ENCODE measurements at places on chromosomes 16 and 17.

DNA sequence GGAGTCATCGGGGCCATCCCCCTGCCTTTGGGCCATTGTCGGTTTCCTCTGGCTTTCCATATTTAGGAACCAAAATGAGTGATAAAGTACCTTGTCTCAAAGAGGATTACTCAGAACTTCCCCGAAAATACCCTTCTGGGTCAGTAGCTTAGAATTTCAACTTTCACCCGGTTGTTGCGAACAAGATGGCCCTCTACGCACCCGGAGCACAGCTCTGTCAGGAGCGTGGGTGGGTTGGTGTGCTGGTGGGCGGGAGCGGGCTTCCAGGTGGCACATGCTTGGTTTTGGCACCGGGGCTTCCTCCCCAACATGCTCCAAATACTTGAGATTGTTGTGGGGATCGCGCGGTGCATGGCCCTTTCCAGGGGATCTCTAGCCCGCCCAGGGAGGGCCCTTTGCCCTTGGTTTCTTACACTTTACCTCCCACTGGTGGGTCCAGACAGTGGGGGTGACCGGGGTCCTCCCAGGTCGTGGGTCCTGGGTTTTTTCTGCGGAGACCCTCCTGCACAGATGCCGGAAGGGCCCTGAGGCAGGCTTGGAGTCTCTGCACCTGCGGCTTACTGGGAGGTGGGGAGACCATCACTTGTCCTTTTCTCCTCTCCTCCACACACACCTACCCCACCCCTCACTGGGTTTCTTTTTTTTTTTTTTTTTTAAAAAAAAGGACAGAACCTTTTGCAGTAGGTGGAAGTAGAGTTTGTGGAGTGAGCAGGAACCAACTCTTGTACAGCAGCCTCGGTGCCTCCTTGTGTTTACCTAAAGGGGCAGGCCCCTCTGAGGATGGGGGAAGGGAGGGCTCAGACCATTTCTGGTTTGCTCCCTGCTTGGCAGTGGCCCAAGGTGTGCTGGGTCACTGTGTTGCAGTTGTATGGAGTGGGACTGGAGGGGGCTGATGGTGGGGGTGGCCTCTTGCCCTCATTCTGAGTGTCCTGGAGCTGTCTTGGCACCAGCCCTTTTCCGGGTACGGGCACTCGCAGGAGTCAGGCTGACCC, 142.1 kb downstream of the SEC14L1 start:
- DNase-seq = no peak

DNA sequence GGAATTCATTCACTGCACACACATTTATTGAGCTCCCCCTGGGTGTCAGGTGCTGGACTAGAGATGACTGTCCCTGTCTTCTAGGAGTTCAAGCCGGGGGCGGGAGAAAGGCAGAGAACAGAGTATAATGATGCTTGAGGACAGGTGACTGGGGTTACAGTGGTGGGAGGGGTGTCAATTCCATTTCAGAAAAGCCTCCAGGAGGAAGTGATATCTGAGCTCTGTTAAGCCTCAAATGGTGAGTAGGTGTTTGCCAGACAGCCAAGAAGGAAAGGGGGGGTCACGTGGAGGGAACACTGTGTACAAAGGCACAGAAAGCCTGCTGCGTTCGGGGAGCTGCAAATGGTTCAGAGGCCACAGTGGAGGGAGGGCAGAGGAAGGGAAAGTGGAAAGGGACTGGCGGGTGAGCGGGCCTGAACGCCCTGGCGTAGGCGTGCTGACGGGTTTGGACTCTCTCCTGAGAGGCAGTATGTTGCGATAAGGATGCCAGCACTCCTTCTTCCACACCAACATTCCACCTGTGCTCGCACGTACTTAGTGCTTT, 9.7 kb upstream of the NXPH3 start:
- no peak for DNase-seq

DNA sequence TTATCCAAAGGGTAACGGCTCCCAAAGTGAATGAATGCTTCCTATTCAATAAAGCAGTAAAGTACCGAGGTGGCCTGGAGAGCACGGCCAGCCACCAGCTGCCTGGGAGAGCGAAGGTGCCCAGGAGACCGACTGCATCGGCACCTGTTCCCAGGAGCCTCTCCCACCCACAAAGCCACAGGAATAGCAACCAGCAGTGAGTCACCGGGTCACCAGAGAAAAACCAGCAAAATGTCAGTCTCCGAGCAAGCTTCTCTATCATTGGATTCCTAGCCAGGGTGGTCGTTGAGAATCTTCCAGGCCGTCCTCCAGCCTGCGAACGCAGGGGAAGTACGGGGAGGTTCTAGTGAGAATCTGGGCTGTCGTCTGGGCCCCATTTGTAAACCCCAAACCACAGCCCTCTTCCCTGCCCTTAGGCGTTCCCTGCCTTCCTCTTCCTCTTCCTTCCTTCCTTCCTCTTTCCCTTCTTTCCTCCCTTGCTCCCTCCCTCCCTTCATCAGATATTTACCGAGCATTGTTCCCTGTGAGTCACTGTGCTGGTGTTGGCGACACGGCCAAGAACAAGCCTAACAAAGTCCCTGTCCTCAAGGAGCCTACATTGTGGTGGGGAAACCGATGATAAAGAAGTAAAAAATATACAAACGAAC, 114.6 kb downstream of the SLC39A11 start:
- DNase-seq = no peak

DNA sequence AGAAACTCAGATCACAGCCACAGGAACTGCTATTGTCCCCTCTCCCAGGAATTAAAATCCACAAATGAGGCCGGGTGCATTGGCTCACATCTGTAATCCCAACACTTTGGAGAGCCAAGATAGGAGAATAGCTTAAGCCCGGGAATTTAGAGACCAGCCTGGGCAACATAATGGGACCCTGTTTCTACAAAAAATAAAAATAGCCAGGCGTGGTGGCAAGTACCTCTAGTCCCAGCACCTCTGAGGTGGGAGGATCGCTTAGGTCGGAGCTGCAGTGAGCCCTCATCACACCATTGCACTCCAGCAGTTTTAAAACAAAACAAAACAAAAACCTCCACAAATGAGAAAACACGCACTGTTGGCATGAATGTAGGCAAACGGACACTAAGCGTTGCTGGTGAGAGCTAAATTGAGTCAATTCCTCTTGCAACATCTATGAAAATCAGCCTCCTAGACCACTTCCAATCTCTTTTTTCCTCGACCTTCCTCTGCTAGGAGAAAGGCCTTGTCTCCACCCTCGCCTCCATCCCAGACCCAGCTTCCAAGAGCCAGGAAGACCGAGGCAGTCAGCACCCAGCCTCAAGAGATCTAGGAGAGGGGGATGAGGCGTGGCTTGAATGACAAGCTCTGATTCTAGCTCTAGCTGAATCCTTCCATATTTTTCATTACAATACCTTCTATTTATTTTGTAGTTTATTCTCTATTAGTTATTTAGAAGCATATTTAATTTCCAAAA, 14.8 kb downstream of the TLE7 start:
- DNase-seq = no peak

DNA sequence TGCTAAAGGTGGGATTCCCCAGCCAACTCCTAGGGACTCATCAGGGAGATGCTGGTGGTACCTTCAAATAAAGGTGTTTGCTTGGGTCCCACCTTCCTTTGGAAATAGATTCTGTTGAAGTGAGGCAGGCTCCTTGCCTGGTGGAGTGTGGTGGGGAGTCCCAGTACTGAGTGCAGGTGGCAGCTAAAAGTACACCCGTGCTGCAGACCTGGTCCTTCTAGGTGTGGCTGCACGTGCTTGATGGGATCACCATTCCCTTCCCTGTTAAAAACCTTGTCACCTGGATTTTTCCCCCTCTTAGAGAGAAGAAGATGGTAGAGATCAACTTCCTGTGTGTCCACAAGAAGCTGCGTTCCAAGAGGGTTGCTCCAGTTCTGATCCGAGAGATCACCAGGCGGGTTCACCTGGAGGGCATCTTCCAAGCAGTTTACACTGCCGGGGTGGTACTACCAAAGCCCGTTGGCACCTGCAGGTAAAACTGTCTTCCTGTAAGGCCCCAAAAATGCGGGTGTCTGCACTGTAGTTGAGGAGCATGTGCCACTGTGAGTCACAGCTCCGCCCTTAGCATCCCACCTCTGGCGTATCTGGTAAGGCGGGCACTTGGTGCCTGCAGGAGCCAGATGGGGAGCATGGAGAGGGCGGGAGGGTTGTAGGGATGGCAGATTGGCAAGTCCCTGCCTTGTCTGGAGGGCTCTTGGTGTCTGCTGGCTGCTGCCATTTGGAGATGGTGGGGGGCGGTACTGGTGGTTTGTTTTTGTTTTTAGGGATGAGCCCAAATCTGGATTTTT, 34.0 kb downstream of the PLCD3 start:
- DNase-seq = no peak

DNA sequence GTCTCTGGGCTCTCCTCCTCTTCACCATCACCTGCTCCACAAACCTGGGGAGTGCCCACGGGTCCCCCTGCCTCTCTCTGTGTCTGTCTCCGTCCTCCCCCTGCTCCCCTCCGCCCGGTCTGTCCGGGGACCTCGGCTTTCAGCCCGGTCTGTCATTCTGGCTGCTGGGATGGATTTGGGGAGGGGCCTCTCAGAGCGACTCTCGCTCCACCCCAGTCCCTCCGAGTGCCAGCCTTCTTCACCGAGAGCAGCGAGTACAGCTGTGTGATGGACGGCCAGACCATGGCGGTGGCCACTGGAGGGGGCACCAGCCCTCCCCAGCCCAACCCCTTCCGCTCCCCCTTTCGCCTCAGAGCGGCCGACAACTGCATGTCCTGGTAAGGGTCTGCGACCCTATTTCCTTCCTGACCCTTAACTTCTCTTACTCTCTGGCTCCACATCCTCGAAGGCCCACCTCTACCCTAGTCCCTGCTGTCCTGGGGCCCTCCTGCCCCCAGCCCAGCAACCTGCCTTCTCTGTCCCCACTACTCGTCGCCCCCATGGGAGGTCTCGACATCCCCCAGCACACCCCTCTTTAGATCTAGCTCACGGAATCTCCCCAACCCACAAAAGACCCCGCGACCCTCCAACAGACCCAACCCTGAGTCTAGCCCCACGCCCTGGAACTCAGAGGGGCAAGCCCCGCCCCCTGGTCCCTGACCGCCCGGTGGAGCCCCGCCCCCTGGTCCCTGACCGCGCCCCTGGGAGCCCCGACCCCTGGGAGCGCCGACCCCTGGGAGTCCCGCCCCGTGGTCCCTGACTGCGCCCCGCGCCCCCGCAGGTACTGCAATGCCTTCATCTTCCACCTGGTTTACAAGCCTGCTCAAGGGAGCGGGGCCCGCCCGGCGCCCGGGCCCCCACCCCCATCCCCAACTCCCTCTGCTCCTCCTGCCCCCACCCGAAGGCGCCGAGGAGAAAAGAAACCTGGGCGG, 5.6 kb upstream of the CXCL16 start:
- no peak for DNase-seq
